ENCODE measurements at places on chromosomes 1 and 21. TPM values are rescaled to one million over a fixed set of nuclear protein-coding genes. Genes with fewer than 3 reads are reported as not detected.
A peak's percentile ranks its signal among the peaks of the same experiment; 100 is the strongest.

GRCh38 chr1:22380024-22380785 lies 71.4 kb upstream of the ZBTB40 start:
- no peak for DNase-seq

DNA sequence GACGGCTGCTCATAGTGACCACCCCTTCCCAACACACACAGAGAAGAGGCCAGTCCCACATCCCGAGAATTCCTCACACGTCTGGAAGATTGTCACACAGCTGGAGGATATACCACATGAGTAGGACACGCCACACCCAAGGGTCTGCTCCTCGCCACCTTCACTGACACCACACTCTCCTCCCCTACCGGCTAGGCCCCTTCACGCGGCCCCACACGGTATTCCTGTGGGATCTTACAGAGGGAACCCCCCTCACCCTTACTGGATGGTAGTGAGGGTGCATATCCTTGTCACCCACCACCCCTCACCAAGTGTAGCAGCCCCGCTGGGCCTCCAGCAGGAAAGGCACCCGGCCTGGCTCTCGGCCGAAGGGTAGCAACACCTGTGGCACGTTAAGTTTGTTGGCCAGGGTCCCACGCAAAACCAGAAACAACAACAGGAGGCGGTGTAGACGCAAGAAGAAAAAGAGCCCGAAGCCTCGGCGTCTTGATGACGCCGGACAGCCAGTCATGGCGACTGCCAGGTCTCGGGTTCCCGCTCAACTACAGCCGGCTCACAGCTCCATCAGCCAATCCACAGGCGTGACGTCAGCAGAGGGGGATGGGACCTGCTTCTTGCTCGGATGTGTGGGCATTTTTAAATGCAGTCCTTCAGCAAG lies at the start of gene NUP210L:
Gene NUP210L (minus strand): TSS at position 540 of the 658 bp plus-strand sequence.
- DNase-seq: no peak

DNA sequence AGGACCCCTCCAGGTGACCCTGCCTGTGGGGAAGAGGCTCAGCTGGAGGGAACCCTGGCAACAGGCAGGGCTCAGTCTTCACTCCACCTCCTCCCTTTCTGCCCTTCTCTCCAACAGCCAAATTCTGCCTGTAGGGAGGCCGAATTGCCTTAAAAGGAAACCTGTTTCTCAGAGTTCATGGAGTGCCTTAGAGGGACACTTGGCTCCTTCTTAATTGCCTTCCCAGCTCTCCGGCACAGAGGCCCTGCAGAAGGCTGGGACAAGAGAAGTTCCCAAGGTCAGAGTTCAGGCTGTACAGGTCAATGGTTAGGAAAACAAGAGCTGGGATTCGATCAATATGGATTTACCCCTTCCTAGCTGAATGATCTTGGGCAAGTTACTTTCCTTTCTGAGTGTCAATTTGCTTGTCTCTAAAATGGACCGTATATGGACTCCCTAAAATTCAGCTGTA lies 6.2 kb downstream of the CSRP1 start:
- no peak for DNase-seq

DNA sequence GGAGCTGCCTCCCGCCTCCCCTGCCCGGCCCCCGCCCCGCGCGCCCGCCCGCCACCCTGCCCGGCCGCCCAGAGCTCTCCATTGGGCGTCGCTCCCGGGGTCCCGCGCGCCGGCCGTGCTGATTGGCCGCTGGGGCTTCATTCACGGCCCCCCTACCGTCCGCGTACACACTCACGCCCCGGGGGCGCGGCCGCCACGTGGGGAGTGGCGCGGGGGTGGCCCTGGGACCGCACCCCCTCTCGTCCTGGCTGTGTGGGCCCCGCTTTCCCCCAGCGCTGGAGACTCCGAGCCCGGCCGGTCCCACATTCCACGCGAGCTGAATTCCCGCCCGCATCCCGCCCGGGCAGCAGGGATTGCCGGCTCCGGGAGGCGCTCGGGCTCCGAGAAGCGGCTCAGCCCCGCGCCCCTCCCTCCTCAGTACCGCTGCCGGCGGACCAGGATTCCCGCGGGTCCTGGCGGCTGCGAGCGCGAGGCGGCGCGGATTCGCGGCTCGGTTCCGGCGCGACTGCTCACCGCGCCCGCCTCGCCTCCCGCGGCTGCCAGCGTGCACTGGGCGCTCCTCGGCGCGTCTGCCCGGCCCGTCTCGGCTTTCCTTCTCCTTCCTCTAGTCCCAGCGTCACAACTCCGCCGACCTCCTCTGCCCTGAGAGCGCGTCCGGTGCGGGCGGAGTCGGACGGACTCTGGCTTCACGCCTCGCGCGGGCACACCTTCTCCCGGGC lies 450 bp upstream of the POU3F1 start:
- peak; percentile 87 for DNase-seq

- no peak for DNase-seq
These were observed 15.9 kb downstream of the RCAN1 start for GRCh38 chr21:34598931-34599400.

- peak; percentile 32 for DNase-seq
These were observed 21.6 kb downstream of the MECR start for GRCh38 chr1:29209173-29209572.

GRCh38 chr1:100449477-100449876 lies 88.5 kb upstream of the GPR88 start:
- DNase-seq: no peak

GRCh38 chr1:51097171-51097570 lies 4.9 kb upstream of the C1orf185 start:
- no peak for DNase-seq

GRCh38 chr21:36664662-36664990 lies 34.3 kb upstream of the SIM2 start:
- DNase-seq: no peak

DNA sequence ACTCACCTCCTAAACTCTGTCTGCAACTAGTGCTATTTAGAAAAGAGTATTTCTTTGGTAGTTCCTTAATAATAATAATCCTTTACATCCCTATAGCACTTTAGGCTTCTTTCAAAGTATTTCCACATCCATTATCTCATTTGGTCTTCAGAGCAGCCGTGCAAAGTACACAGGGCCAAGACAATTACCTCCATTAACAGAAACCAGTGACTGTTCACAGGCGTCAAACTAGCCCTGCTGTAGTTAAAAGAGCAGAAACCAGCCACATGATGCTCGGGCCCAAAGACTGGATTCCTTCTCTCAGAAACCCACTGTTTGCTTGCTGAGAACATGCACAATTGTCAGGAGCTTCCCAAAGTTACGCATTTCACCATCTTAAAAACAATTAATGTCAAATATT lies 396.0 kb upstream of the DAB1 start:
- no peak for DNase-seq

DNA sequence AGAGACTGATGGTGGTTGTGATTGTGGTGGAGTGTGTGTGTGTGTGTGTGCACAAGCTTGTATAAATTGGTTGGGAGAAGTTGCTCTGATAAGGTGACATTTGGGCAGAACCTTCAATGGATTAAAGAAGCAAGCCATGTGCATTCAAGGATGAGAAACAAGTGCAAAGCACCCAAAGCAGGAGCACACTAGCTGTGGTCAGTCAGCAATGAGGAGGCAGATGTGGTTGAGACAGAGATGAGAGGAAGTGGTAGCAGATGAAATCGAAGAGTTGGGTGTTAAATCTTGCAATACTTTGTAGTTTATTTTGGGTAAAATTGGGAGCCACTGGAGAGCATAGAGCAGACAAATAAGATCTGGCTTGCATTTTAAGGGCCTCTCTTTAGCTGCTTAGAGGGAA lies 4.4 kb upstream of the PGBD5 start:
- no peak for DNase-seq

DNA sequence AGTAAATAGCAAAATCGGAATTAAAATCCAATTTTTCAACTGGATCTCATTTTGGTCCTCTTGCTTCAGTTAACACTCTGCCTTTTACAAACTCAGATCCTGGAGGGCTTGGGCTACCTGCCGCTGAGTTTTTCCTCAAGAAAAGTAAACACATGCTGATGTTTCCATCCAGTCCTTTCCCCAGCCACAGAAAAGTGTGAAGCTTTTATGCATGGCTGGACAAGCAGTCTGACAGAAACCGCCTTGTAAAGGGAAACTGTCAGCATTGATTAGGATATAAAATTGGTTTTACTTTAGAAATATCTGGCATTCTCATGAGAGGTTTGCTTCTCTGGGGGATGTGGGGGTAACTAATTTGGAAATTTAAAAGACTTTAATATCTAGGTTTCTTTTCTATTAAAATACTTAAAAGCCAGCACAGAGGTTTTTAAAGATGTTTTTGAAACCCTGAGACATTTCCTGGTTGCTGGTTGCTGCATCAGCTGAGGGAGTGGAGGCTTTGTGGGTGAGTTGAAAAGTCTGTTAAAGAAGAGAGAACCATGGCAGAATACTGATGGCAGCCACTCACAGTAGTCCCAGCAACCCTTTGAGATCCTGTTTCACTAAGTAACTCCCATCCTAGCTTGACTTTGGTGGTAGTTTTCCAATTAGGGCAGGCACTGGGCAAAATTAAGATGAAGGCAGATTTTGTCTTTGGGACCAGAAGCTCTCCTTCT lies 238.3 kb downstream of the PAPPA2 start:
- no peak for DNase-seq

- peak; percentile 43 for DNase-seq
These were observed 41.2 kb upstream of the ROR1 start for GRCh38 chr1:63732666-63733065.

GRCh38 chr1:76854255-76854654 lies 13.0 kb upstream of the ST6GALNAC5 start:
- DNase-seq: no peak

DNA sequence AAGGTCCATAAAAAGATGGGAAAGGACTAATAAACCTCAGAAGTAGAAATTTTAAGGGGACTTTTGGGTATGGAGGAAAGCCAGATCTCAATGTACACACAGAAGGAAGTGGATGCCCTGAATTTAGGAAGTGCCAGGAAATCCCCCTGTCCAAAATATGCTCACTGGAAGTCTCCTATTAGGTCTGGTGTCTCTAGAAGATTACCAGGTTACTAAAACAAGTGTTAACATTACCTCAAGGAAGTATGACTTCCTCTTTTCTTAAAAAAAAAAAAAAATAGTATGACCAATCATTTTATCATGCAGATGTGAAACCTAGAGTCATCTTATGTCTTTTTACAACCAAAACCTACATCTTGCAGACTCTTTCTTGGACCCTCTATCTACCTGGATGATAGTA lies 30.7 kb downstream of the CD58 start:
- no peak for DNase-seq

GRCh38 chr1:76381450-76382097 lies 307.0 kb downstream of the ST6GALNAC3 start:
- no peak for DNase-seq

- no peak for DNase-seq
These were observed 13.3 kb downstream of the ATP5PO start for GRCh38 chr21:33902349-33902748.

- no peak for DNase-seq
These were observed 21.1 kb downstream of the CLDN8 start for GRCh38 chr21:30194701-30195299.

DNA sequence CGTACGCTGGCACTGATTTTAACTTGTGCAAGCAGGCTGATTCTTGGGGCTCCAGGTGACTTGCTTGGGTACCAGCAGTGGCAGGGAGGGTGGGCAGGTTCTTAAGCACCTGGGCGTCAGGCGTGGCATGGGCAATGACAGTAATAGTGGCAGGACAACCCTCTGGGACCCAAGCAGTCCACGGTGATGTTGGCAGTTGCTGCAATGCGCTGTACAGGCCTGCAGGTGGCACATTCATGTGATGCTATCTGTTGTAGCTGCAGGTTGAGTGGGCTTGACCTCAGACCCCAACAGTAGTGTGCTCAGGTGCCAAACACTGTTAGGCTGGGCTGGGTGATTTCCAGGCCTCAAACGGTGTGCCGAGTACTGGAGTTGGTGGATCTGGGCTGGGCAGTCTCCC lies 10.2 kb upstream of the OR10J4 start:
- DNase-seq: no peak

DNA sequence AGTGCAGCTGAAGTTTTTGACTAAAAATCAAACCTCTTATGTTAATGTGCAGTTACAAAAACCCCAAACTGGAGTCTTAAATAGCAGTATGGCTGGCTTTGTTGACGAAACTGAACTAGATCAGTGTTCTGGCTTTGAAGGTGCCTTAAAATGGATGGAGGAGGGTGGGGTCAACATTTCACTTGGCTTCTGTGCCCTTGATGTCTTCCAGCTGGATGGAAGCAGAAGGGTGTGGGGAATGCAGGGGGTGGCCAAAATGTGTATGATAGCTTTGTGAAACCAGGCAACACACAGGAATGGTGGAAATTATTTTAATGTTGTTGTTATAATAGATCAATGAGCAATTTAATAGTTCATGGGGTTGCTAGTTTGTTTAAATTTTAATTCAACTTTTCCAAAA lies 96.8 kb upstream of the C1orf105 start:
- DNase-seq: no peak

DNA sequence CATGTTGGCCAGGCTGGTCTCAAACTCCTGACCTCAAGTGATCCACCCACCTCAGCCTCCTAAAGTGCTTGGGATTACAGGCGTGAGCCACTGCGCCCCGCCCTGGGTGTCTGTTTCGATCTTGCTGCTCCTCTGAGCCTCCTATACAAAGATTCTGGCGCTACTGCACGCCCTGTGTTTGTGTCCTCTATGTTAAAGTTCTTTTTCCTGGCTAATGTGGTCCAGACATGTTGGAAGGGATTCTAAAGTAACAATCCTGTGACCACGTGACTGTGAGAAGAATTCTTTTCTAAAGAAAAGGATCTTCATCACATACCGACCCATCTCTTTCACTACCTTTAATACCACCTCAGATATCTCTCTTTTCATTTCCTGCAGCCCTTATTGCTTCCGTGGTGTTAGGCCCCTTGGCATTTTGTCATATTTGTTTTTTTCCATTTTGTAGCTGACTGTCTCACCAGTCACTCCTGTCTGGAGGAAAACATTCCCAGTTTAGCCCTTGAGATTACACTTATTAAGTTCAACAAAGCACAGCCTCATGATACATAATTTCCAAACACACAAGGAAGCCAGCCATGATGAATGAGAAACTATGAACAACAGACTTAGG lies 27.2 kb upstream of the ENO1 start:
- no peak for DNase-seq

DNA sequence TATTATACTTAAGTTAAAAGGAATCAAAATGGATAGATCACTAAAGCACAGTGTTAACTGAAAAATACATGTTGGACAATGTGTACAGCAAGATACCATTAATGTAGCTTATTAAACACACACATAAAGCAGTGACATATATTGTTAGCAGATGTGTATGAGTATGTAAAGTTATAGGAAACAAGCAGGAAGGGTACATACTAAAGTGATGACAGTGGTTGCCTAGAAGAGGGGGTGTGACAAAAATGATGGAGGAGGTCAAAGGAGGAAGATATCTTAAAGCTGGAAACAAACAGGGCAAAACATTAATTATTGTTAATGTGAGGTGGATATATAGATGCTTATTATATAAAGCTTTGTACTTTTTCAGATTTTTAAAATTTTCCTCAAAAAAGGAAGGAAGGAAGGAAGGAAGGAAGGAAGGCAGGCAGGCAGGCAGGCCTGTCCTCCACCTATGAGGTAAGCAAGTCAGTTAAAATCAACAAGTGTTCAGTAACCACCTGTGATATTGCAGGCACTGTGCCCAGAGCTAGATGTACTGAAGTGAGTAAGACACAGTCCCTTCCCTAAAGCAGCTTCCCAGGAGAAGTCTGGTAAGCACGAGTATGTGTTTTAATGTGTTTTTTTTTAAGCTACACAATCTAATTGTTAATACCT lies 252.9 kb upstream of the NR5A2 start:
- peak; percentile 23 for DNase-seq

The VCAM1 gene
- total RNA-seq: 9.3 TPM

The ANKRD65 gene
- not detected for total RNA-seq

The RHOU gene
- 0.10 TPM for total RNA-seq

The TRIM67 gene
- total RNA-seq: not detected

The P3H1 gene
- total RNA-seq: 53.0 TPM

Data from myocyte (in vitro differentiated cells).